ENCODE measurements at places on chromosomes 7 and 10. TPM values are rescaled to one million over a fixed set of nuclear protein-coding genes. Genes with fewer than 3 reads are reported as not detected.

The PAPOLB gene
- not detected for total RNA-seq

The CRHR2 gene
- total RNA-seq, result not detected

The GTF2IRD1 gene
- 23.2 TPM for total RNA-seq

The GALNT17 gene
- not detected for total RNA-seq

The SORBS1 gene
- 20.9 TPM for total RNA-seq

The MPP7 gene
- 0.59 TPM for total RNA-seq
